ENCODE measurements at places on chromosomes 16 and 17. TPM values are rescaled to one million over a fixed set of nuclear protein-coding genes. Genes with fewer than 3 reads are reported as not detected.

- H3K27me3 ChIP-seq, result no peaks in the 10 kb centered on the region
- no peak overlapping the region for H3K27ac ChIP-seq
- DNase-seq, result no peak
- no peaks in the 10 kb centered on the region for H3K4me1 ChIP-seq
- no peak overlapping the region for H3K4me3 ChIP-seq
- H3K36me3 ChIP-seq, result no peaks in the 10 kb centered on the region
Measured at GRCh38 chr16:86619239-86619794, 41.0 kb downstream of the FOXL1 start.

DNA sequence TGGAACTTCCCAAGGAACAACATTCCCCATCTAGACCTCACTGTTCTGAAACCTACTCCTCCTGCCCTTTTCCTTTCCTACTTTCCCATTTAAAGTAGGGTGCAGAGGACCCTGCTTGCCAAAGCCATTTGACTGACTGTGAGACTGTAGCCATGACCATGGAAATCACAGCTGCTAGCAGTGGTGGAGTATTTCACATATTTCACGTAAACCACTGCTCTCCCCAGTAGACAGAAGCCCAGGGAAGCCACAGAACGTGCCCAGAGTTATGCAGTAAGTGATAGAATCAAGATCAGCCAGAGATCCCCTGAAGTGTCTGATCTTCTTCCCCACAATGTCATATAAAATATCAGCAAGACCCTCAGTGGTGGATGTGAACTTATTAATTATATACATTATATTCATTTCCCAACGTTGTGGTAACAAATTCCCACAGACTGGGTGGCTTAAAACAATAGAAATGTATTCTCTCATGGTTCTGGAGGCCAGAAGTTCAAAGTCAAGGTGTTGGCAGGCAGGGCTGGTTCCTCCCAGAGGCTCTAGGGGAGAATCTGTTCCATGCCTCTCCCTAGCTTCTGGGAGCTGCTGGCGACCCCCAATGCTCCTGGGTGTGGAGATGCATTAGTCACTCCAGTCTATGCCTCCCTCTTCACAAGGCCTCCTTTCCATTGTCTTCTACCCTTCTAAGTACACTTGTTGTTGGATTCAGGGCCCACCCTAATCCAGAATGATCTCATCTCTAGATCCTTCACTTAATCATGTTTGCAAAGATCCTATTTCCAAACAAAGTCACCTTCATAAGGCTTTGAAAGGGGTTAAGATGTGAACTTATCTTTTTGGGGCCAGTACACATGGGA lies 20.7 kb upstream of the PRM1 start:
- H3K4me3 ChIP-seq, result no peak overlapping the region
- no peaks in the 10 kb centered on the region for H3K36me3 ChIP-seq
- H3K27me3 ChIP-seq, result no peaks in the 10 kb centered on the region
- no peak for DNase-seq
- H3K27ac ChIP-seq, result no peak overlapping the region

DNA sequence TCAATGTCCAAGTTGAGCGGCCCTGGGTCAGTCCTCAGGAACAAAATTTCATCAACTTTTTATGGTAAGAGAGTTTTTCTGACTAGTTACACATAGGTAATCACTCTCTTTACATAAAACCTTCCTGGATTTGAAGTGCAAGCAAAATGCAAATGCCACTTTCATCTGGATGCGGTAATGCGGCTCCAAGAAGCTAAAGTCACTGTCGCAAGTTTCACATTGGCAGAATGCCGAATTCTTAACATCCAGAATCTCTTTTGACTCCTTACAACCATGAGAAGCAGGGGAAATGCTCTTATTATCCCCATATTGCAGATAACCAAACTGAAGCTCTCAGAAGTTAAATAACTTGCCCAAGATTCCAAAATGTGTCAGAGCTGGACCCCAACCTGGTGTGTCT lies 30.0 kb downstream of the MRPS23 start:
- H3K27ac ChIP-seq, result no peak overlapping the region
- DNase-seq, result no peak
- no peaks in the 10 kb centered on the region for H3K36me3 ChIP-seq
- no peaks in the 10 kb centered on the region for H3K4me1 ChIP-seq
- H3K4me3 ChIP-seq, result no peak overlapping the region
- peaks cover 8% of the 10 kb centered on the region for H3K27me3 ChIP-seq

STH gene
- not detected for total RNA-seq

GRCh38 chr17:44105941-44106340 lies 17.5 kb downstream of the HDAC5 start:
- H3K27me3 ChIP-seq, result no peaks in the 10 kb centered on the region
- H3K27ac ChIP-seq, result peak overlapping the region; percentile 51
- DNase-seq, result no peak

DNA sequence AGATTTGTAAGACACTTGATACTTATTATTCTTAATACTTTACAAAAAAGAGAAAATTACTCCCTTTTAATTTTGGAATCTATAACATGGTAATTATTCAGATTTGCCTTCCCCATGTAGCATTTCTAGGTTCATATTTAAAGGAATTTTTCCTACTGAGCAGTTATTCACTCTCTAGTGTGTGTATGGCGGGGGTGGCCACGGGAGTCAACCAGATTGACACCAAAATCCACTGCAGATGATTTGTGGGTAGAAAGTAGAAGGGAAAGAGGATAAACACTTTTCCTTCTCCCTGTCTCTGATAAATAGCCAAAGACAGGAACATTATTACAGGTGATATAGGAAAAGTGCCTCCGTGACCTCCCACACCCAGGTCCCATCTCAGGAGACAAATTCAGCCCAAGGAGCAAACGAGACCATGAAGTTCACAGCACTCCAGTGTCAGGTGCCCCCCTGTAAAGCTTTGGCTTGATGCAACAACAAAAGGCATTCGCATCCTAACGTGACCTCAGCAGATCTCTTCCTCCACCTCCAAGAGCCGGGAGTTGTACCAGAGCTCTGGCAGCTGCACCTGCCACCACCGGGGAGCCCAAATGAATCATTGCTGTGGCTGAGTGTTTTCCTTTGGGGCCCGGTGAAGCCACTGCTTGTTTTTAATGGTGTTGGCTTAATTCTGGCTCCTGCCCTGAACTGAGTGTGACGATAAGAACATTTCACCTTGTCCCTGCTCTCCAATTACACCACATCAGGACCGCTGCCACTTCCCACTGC lies 92.7 kb upstream of the NOL11 start:
- no peaks in the 10 kb centered on the region for H3K27me3 ChIP-seq
- H3K36me3 ChIP-seq, result no peaks in the 10 kb centered on the region
- no peaks in the 10 kb centered on the region for H3K4me1 ChIP-seq
- DNase-seq, result no peak
